ENCODE measurements at places on chromosomes 2 and 18.

DNA sequence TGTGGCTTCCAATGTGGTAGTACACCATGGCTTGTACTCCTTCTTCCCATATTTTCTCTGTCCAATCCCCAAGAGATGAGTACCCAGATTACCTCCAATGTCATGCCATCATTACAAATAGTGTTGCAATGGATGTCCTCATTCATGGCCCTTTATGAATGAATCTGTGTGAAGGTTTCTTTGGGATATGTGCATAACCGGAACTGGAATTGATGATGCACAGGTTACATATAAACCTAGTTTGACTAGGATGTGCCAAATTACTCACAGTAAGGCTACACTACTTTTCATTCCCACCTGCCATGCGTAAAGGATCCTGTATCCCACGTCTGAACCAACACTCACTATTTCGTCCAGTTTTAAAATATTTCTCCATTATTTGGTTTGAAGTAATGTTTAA, 173.9 kb upstream of the CXCR4 start:
- DNase-seq = no peak

DNA sequence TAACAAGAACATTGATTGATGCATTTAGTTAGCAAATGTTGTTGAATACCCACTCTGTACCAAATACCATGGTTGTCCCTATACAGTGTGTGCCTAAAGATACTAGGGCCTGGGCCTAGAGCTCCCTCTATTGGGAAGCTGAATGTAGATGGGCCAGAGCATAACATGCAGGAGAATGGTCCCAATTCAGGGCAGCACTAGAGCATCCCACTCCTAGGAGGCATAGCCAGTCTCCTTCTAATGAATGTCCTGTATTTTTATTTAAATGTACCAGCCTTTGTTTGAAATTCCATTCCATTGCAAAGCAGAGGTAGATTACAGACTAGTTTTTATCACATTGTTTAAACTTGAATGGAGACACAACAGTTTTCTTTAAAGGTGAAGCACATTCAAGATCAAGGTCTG, 90.6 kb downstream of the FEZ2 start:
- peak; percentile 59 for DNase-seq

DNA sequence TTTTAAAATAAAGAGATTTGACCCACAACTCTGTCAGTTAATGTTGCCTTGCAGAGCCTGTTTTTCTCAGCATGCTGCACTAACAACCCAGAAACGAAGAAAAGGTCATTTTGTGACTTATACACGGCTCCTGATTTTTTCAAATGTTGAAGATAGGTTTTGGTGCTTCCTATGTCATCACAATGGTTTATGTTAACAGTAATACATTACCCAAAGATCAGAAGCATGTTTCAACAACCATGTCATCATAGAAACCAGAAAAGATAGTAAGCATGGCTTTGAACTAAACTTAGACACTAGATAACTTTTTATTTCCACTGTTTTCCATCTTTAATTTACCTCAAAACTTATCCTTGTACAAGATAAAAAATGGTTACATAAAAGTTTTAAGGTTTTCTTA, 10.1 kb downstream of the BAZ2B start:
- DNase-seq = no peak

DNA sequence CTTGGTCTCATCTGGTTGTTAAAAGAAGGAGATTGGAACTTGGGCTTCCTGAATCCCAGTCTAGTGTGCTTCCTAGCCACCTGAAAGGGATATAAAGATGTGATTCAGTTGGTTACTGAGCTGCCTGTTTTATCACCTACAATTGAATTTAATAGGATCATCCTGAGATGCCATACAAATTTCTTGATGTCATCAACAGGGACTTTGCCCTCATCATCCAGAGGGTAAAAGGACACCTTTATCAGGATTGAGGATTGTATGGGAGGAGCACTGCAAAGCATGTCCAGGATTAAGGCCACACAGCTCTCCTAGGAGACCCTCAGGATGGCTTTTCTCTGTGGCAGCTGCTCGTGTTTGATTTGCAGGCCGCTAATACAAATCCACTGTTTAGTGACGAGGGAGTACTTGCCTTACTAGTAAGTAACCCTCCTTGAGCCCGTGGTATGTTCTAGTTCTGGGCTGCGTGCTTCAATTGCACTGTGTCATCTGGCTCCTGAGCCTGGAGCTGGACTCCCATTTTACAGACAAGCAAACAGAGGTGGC, 28.6 kb downstream of the SH3RF3 start:
- no peak for DNase-seq

DNA sequence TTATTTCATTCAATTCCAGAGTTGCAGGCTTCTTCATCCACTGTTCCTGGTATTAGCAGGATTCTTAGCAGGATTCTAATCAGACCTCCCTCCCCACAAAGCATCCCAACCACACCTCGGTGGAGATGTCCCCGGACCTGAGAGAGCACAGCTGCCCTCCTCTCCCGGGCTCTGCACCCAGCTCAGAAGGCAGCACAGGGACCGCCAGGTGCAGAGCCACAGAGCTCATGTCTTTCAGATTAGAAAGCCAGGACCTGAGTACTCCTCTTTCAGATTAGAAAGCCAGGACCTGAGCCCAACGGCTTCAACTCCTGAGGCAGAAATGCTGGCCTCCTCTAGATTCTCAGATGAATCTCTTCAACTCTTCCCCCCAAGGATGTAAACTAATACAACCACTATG, 152.3 kb downstream of the MYO5B start:
- DNase-seq = no peak

GRCh38 chr2:128236491-128237035, 82.1 kb downstream of the HS6ST1 start:
- peak; percentile 45 for DNase-seq

GRCh38 chr2:178163395-178163794, 30.9 kb upstream of the OSBPL6 start:
- DNase-seq = no peak

DNA sequence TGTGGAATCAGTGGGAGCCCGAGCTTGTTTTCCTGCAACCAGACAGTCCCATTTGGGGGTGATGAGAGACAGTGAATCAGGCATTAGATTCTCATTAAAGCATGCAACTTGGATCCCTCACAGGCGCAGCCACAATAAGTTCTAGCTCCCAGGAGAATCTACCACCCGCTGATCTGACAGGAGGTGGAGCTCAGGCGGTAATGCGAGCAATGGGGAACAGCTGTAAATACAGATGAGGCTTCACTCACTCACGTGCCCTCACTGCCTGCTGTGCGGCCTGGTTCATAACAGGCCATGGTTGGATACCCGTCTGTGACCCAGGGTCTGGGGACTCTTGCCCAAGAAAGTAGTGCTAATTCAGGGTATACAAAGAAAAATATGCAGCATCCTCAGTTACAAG, 144.8 kb upstream of the RGPD4 start:
- DNase-seq = peak; percentile 28

DNA sequence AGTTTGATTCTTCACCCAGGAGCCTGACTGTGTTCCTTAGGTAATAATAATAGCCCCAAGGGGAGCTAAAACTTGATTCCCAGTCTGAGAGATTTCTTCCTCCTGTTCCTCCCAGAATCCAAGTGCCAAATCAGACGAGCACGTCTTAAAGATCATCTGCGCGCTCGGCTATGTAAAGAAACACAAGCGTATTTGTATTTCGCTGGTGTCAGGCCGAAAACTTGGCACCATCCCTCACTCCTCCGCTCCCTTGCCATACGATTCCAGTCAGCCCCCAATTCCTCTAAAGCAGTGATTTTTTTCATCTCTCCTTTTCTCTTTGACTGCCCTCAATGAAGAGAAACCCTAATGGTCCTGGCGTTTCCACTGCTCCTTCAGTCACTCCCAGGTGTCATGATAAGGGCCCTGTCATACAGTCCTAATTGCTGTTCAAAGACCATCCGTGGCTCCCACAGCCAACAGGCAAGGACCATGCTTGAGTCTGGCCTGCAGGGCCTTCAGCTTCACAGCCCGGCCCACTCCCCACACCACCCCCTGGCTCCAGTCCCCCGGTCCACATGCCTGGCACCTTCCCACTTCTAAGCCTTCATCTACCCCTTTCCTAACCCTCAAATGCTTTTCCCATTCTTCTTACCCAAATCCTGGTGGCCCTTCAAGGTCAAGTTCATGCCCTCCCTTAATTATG, 130.8 kb upstream of the ID2 start:
- no peak for DNase-seq

GRCh38 chr2:67237288-67237687, 159.8 kb upstream of the ETAA1 start:
- DNase-seq = no peak

DNA sequence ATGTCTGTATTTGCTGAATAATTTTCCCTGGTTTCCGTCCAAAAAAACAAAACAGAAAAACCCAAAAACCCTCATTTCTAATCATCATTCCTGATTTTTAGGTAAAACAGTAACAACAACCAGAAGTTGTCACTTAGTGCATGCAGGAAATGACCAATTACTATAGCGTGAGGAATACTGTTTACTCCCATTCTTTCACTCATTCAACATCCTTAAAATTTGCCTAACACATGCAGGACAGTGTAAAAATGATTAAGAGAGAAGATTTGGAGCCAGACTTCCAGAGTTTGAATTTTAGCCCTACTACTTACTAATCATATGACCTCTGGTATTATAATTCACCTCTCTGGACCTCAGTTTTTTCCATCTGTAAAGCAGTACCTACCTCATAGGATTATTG, 83.1 kb downstream of the FIGN start:
- no peak for DNase-seq

- DNase-seq = no peak
Observed at GRCh38 chr18:76687304-76687962, 134.9 kb upstream of the ZNF236 start.
